ENCODE measurements at places on chromosomes 6 and 20. TPM values are rescaled to one million over a fixed set of nuclear protein-coding genes. Genes with fewer than 3 reads are reported as not detected.

SOX12 gene
- total RNA-seq = 9.4 TPM

SCRT2 gene
- total RNA-seq = not detected

PPP1R16B gene
- total RNA-seq = 0.07 TPM

PPP1R3G gene
- 0.26 TPM for total RNA-seq

NFATC2 gene
- total RNA-seq = 0.34 TPM

ZSCAN9 gene
- 11.3 TPM for total RNA-seq

RIMS4 gene
- not detected for total RNA-seq

RFX6 gene
- total RNA-seq = not detected

SNAI1 gene
- total RNA-seq = not detected

RAET1G gene
- total RNA-seq = not detected

TGM2 gene
- 144 TPM for total RNA-seq

ERVFRD-1 gene
- not detected for total RNA-seq

BPIFB1 gene
- total RNA-seq = not detected

KHDC3L gene
- not detected for total RNA-seq

C20orf202 gene
- total RNA-seq = not detected

KCNK15 gene
- not detected for total RNA-seq

ENPP3 gene
- 0.29 TPM for total RNA-seq

CRISP3 gene
- not detected for total RNA-seq

GRCh38 chr20:17959257-17959627, 9.4 kb downstream of the SNX5 start:
- no peak for DNase-seq

DNA sequence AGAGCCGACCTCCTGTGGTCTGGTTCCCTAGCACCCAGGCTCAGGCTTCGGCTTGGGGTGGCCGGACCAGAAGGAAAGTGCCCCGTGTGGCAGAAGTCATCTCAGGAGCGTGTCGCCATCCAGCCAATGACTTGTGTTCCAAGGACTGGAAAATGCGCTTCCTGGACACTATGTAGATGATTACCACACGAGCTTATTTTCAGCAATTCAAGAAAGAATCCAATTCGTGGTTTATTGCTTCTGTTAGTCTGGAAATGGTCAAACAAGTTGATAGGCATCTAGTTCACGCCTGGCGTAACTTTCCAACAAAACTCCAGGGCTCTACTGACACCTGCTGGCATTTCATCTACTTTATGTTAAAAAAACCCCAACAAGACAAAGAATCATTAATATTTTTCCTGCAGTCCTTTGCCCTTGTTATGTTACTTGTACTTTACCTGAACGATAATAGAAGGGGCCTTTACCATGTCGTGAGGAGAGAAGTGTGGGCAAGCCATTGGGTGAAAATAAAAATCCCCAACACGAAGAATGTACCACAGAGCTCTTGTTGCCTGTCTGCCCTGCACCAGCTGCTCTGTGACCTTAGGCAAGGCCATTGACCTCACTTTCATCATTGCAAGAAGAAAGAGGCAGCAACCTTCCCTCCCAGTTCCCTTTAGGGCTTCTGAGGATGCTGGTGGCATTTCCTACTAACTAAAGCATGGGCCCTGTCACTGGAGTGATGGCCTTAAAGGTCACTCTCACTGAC, 154.7 kb upstream of the LAMP5 start:
- peak; percentile 59 for DNase-seq

DNA sequence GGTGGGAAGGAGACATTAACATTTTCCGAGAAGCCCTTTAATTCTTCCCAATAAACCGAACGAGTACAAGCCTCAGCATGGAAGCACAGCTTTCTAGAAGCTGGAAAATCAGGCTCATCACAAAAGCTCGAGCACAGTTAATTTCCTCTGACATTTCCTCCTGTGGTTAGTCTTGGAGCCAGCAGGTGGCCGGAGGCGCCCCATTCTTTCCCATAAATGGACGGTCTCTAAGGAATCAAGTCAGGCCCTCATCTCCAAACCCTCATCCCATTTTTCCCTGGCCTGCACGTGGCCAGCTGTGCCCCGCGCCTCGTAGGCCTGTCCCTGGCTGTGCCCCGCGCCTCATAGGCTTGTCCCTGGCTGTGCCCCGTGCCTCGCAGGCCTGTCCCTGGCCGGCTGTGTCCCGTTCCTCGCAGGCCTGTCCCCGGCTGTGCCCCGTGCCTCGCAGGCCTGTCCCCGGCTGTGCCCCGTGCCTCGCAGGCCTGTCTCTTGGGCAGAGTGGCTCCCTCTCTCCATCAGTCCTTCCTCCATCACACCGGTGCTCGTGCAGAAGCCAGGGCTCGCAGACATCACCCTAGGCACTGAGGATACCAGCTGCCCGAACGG, 19.7 kb upstream of the NTSR1 start:
- no peak for DNase-seq

- DNase-seq = no peak
Measured at GRCh38 chr6:163620670-163621330, 206.3 kb downstream of the QKI start.

GRCh38 chr6:123276546-123276980, 280.5 kb downstream of the CLVS2 start:
- DNase-seq = no peak

- no peak for DNase-seq
Measured at GRCh38 chr20:49597825-49598395, 30.0 kb upstream of the PTGIS start.

GRCh38 chr6:138972226-138972665, 15.8 kb downstream of the REPS1 start:
- peak; percentile 32 for DNase-seq

DNA sequence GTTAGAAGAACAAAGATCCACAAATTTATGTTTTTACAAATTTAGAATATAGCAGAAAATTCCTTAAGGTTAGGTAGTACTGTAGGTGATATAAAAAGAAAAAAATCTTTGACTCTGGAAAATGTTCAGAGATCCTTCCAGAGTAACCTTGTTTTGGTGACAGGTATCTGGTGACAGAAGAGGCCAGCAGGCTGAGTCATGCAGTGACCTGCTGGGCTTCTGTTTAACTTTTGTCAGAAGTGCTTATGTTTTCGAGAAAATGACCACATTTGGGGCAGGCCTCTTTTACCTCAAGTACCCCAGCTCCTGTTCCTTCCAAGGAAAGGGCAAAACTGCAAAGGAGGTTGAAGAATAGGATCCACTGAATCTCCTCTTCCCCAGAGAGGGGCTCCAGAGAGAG, 10.5 kb upstream of the CLDN20 start:
- DNase-seq = no peak

DNA sequence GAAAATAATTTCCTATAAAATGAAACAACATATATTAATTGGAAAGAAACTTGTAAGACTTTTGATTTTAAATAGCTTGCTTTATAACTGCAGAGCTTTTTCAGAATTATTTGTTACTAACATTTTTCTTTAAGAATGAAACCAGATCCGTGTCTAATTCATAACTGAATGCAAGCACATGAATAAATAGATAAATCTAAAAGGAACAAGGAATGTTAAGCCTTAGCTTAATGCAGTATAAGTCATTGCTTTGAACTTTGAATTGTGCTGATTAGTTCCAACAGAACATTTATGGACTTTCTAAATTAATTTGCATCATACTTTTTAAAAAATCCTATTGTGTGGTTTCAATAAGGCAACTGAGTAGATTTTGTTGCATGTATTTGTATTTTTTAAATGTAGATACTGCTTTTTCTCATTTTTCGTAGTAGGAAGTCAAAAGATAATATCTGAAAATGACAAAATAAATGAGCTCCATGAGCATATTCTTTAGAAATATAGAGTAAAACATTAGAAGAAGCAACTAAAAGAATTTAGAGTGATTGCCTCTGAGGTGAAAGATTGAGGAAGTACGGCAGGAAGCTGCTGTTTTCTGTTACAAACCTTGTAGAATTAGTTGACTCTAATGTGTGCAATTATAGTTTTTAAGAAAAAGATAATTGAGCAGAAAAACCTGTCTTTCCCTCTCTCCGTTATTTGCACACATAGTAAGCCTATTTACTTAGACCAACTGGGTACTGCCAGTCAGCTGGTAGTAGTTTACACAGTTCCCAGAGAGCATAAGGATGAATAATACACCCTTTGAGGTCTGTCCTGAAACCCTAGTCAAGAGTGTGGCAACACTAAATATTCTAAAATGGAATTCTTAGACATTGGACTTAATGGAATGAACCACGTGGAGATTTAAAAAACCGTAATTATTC, 32.6 kb upstream of the SLC35D3 start:
- no peak for DNase-seq

GRCh38 chr20:41627611-41628244, 9.6 kb upstream of the CHD6 start:
- no peak for DNase-seq

- no peak for DNase-seq
Measured at GRCh38 chr6:82249381-82250253, 2.1 kb upstream of the IBTK start.

DNA sequence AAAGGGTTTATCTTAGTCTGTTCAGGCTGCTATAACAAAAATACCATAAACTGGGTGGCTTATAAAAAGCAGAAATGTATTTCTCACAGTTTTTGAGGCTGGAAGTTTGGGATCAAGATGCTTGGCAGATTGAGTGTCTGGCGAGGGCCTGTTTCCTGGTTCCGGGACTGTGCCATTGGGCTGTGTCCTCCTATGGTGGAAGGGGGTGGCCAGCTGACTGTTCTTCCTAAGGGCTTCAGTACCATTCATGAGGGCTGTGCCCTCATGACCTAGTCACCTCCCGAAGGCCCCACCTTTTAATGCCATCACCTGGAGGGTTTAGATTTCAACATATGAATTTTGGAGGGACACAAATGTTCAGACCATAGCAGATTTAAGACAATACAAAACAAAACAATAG, 91.2 kb downstream of the ARID1B start:
- DNase-seq = no peak

GRCh38 chr20:40431611-40432010, 257.4 kb downstream of the MAFB start:
- DNase-seq = no peak

DNA sequence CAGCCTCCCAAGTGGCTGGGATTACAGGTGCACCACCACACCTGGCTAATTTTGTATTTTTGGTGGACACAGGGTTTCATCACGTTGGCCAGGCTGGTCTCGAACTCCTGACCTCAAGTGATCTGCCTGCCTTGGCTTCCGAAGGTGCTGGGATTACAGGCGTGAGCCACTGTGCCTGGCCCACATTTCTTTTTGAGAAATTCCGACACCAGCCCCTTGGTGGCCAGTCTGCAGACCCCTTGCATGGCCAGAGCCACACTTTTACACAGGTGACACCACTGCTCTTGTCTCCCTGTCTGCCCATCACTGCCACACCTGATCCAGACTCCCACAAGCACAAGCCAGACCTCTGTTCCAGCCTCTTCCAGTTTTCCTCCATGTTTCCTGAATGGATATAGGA, 33.0 kb downstream of the SRSF3 start:
- no peak for DNase-seq

DNA sequence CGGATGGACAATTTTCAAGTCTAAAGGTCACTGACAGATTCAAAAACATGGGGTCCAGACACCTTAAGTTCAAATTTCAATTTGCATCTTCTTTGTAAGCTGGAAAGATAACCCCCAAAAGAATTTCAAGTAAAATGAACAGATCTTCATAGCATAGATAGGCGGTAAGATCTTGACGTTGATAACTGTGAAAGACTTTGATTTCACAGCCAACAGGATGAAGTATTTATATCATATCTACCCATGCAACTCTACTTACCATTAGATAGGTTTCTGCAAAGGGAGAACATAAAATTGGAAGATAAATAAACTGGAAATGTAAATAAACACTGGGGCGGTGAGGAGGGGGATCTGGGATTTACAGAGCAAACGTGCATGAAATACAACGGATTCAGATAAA, 137.8 kb downstream of the IPCEF1 start:
- no peak for DNase-seq

GRCh38 chr6:102407886-102408741, 1014.6 kb downstream of the GRIK2 start:
- no peak for DNase-seq

- no peak for DNase-seq
Measured at GRCh38 chr20:50536333-50536732, 26.1 kb downstream of the PTPN1 start.

DNA sequence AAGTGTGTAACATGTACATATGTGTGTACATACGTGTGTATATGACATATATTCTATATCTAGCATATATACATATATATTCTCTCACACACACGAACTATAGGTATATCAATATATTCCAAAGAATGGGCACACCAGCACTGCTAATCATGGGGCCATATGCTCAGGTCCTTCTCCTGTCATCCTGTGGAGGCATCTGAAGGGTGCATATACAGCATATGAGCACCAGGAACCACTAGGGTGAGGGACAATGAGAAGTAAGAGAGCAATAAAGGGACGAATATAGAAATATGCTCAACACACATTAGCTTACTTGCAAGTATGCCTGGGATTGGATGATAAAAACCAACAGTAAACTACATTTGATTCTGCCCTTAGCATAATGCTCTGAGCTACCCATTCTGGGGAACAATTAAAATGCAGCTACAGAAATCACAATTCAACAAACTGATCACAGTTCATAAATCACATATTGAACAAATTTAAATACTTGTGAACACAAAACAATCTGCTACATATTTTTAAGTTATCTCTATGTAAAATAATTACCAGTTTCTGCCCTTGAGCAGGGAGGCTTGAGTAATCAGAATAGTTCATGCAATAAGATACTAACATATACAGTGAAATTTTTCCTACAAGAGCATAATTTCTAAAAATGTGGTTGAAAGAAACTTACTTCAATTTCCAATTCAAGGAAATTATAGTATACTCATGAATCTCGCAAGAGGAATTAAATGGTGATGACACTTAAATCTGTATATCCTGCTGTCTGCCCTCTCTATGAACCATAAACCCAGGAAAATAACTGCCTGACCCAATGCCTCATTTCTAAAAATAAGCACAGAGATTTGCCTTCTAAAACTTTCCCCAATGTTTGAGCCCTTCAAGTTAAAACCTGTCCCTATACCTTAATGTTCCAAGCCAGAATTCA, 272.2 kb upstream of the THEMIS start:
- DNase-seq = no peak

DNA sequence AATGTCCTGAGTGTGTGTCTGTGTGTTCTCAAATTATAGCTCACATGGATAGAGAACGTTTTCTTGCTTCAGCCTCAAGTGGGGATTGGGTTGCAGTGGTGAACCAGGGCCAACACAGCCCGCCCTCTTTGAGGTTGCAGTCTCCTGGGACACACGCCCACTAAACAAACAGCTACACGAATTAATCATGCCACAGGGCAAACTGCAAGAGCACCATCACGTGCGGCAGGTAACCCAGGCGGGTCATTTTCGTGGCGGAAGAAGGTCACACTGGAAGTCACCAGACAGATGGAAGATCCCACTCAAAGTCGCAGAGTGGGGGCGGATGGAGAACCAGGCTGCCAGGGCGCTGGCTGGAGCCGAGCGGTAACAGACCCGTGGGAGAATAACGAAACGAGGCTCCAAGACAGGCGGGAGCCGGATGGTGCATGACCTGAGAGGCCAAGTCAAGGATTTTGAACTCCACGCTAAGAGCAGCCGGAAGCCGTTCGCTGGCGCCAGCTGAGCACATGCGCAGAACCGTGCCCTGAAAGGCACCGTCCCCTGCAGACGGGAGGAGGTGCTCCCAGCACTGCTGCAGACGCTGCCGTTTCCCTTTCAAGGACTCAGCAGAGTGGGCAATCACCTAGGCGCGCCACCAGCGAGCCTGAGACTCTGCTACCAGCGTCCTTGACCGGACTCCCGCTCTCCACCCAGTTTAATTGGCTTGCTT, 10.7 kb downstream of the DLL1 start:
- peak; percentile 59 for DNase-seq

GRCh38 chr6:159062564-159062945, 17.8 kb upstream of the TAGAP start:
- DNase-seq = no peak

- no peak for DNase-seq
Measured at GRCh38 chr6:31749301-31750036, 9.7 kb downstream of the MSH5 start.

GRCh38 chr6:71496722-71497033, 208.1 kb downstream of the OGFRL1 start:
- no peak for DNase-seq
